ENCODE measurements at places on chromosomes 3 and 15.

DNA sequence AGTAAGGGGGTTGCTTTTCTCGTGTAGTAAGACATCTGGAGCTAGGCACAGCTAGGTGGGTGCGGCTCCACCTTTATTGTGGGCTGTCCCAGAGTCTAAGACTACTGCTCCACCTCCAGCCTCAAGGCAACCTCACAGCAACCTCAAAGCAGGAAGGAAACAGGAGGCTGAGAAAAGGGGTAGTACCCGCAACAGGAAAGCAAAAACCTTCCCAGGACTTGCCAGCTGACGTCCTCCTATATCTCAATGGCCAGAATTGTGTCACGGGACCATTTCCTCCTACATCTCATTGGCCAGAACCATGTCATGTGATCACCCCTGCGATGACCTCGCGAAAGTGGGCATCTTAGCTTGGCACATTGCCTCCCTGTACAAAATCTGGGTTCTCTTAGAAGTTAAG is 4.3 kb upstream of the GPR160 start:
- peak; percentile 87 for DNase-seq

DNA sequence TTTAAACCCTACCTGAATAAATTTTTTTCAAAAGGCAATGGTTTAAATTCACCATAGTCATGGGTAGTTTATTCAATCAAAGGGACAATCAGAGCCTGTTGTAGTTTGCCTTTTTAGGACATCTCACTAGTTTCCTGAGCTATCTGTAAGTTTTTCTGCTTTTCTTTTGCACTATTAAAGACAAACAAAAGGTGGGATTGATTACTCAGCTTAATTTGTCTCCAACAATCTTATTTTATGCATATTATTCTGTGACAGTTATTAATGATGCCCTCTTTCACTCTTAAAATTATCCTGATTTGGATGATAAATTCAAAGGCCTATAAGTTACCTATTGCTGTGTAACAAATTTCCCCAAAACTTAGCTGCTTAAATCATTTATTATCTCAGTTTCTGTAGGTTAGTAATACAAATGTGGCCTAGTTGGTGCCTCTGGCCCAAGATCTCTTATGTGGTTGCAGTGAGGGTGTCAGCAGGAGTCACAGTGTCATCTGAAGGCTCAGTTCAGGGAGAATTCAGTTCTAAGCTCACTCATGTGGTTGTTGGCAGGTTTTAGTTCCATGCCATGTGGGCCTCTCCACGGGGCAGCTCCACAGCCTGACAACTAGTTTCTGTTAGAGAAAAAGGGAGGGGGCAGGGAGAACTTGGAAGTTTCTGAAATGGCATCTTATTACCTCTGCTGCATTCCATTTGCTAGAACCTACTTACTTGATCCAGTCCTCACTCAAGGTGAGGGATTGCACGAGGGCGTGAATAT is 16.0 kb downstream of the ARMC8 start:
- peak; percentile 19 for DNase-seq

DNA sequence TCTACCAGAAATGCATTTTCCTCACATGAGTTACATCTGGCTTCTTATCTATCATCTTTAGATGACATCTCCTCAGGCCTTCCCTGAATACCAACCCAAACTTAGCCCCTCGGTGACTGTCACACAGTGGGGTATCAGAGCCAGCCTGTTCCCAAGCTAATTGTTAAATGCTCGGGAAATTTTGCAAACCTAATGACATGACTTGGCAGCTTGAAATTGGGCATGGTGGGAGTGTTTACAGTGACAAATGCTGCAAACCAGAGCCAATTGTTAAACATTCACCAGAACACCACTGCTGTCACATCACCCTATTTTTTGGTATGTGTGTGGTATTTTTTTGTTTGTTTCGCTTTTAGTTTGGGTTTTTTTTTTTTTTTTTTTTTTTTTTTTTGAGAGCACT is 130.8 kb downstream of the HCN4 start:
- DNase-seq = no peak

- DNase-seq = no peak
Measured at GRCh38 chr3:20173844-20174410, 12.1 kb downstream of the SGO1 start.

DNA sequence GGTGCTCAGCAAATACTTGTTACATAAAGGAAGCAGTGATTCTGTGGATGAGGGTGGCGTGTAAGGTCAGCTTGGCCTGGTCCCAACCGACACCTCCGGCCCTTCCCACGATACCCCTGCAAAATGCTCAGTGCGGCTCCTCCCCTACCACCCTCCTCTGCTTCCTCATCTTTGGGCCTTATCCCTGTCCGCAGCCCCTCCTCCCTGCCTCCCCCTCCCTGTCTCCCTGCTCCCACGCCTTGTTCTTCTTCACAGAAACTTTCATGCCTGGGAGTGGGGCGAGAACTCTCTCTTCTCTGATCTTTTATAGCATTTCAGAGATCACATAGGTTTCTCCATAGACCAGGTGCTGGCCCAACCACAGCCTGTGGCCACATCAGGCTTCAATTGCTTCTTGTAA is 75.0 kb upstream of the ATP2B2 start:
- DNase-seq = no peak

DNA sequence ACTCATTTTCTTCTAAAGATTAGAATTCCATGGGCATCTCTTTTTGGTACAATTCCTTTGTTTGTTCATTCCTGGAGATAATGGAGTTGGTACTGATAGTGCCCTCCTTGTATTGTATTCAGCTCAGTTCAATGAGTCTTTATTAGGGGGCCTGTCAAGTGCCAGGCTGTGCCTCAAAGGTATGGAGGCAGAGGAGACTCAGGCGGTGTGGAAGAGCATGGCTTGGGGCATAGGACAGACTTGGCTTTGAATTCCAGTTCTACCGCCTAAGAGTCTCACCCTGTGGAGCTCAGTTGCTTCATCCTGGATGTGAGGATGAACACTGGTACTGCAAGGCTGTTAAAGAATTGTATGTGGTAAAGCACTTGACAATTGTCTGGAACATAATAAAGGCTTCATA is 196.6 kb upstream of the IL12A start:
- DNase-seq = no peak

DNA sequence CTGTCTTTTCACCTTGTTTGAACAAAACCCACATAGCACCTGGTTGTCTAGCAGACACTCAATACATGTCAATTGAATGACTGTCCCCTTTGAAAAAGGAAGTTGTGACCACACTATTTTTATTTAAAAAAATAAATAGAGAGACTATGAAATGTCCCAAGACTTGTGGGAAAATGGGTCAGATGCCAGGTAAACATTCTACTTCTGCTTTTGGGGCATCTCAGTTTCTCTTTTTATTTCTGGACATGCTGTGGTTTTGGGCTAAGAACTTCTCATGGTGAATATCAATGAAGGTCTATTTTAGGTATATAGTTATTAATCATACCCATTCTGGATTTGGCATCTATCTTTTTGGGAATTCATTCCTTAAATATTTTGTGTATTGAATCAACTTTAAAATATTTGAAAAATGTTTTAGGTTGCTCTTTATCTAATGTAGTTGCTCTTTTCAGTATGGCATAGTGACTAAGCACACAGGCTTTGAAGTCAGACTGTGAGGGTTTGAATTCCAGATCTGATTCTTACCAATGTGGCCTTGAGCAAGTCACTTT is 4.4 kb downstream of the TMEM45A start:
- DNase-seq = peak; percentile 56

DNA sequence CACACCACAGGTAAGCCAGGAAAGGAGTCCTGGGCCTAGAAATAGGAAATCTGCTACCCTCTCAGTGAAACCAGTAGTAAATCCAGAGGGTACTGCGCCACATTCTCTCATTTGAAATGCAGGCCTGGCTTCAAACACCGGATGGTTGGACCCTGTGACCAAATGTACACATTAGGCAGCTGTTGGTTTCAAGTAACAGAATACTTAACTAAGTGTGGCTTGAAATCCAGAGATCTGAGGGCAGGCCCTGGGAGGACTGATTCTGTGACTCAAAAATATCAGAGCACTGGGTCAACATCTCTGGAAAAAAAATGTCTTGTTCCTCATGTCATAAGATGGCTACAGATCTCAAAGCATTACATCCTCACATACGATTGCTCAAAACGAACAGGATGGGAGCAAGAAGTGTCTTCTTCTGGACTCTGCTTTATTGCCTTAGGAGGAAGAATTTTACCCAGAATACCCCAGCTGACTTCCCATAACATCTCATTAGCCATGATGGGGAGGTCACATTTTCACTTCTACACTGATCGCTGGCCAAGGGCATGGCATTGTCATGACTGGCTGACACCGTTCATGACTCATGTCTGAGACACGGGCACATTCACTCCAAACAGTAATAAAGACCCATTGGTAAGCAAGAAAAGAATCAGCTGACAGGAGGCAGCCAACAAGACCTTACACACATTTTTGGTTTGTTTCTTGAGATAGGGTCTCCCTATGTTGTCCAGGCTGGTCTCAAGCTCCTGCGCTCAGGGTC is 166.0 kb downstream of the ARRDC4 start:
- DNase-seq = no peak

DNA sequence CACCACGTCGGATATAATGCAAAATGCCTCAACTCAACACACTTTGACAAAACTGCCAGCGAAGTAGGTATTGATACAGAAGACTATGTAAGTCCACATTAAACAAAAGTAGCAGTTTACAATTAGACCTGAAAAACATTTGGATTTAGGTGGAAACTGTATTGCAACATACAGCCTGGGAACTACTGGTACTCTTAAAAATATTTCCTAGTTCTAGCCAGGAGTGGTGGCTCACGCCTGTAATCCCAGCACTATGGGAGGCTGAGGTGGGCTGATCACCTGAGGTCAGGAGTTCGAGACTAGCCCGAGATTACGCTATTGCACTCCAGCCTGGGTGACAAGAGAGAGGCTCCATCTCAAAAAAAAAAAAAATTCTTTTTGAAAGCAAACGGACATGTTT is 246.2 kb downstream of the ZBTB20 start:
- no peak for DNase-seq

DNA sequence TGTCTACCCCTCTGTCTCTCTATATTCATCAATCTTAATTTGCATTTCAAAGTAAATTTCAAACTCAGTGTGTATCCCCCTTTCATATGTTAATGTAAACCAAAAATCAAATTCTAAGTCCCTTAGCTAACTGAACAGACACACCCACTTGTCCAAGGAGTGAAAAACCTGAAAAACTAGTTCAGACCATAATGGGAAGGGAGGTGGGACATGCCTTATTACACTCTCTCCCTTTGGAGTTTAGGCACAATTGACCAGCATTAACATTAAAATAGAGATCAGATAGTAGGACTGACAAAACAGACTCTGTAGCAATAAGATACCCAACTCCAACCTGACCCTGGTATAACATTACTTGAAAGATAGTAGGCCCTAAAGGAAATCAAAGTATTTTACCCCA is 247.7 kb upstream of the GADL1 start:
- DNase-seq = no peak

- DNase-seq = no peak
Measured at GRCh38 chr3:151768393-151768930, 34.7 kb downstream of the AADACL2 start.
